Activated CD8-positive, alpha-beta T cell treated with anti-CD3 and anti-CD28 coated beads, Interleukin-2, amount 10 ng/mL, durations not matched to agents 7 days and 5 days (primary cell): ENCODE measurements at places on chromosomes 12 and 14. TPM values are rescaled to one million over a fixed set of nuclear protein-coding genes. Genes with fewer than 3 reads are reported as not detected.

The SLC25A47 gene
- not detected for total RNA-seq

The RNASE7 gene
- total RNA-seq = not detected

The ADAM21 gene
- not detected for total RNA-seq

The CRIP2 gene
- 0.31 TPM for total RNA-seq

The SERPINA1 gene
- not detected for total RNA-seq

The PPP2R5C gene
- 218 TPM for total RNA-seq

The GPRC5A gene
- total RNA-seq = not detected

The LBHD2 gene
- total RNA-seq = not detected

The TAS2R13 gene
- total RNA-seq = 1.1 TPM

The NXPH4 gene
- total RNA-seq = 0.40 TPM

The KRT6B gene
- not detected for total RNA-seq

The LMNTD1 gene
- not detected for total RNA-seq

The KRT8 gene
- not detected for total RNA-seq

The GNG2 gene
- 302 TPM for total RNA-seq

The PGF gene
- total RNA-seq = 0.21 TPM

The MYL6 gene
- 1,527 TPM for total RNA-seq

The EIF2B2 gene
- total RNA-seq = 49.1 TPM

The ADGRD1 gene
- total RNA-seq = not detected

The BICDL1 gene
- total RNA-seq = 64.8 TPM

The PAX9 gene
- total RNA-seq = not detected

The TMEM229B gene
- total RNA-seq = 10.0 TPM

The B3GNT4 gene
- total RNA-seq = 1.4 TPM

The CEBPE gene
- total RNA-seq = 0.50 TPM

The FOXN4 gene
- total RNA-seq = not detected

The TSPAN11 gene
- total RNA-seq = not detected

The GPR68 gene
- total RNA-seq = 44.6 TPM

The RNFT2 gene
- total RNA-seq = 11.8 TPM

The CCDC38 gene
- total RNA-seq = not detected

The CCDC197 gene
- not detected for total RNA-seq

The KRT74 gene
- not detected for total RNA-seq

The AKAP5 gene
- total RNA-seq = 2.1 TPM

The BMP4 gene
- not detected for total RNA-seq

The KCNC2 gene
- not detected for total RNA-seq

The MYH6 gene
- total RNA-seq = not detected

The RASSF3 gene
- 61.7 TPM for total RNA-seq

The RTN1 gene
- not detected for total RNA-seq

The CYP27B1 gene
- total RNA-seq = 2.3 TPM

The ASCL1 gene
- not detected for total RNA-seq

The PYGL gene
- total RNA-seq = not detected

The CCER1 gene
- total RNA-seq = not detected

The CDH24 gene
- total RNA-seq = 1.8 TPM

The GPR84 gene
- total RNA-seq = 0.32 TPM

The TBX3 gene
- total RNA-seq = not detected

The GLI1 gene
- 1.9 TPM for total RNA-seq

The GPR65 gene
- total RNA-seq = 22.9 TPM

The TDRD9 gene
- 1.3 TPM for total RNA-seq

The RDH12 gene
- total RNA-seq = not detected

The SERPINA9 gene
- not detected for total RNA-seq
